Fibroblast of skin of left biceps (primary cell): ENCODE measurements at places on chromosomes 16 and 17.

DNA sequence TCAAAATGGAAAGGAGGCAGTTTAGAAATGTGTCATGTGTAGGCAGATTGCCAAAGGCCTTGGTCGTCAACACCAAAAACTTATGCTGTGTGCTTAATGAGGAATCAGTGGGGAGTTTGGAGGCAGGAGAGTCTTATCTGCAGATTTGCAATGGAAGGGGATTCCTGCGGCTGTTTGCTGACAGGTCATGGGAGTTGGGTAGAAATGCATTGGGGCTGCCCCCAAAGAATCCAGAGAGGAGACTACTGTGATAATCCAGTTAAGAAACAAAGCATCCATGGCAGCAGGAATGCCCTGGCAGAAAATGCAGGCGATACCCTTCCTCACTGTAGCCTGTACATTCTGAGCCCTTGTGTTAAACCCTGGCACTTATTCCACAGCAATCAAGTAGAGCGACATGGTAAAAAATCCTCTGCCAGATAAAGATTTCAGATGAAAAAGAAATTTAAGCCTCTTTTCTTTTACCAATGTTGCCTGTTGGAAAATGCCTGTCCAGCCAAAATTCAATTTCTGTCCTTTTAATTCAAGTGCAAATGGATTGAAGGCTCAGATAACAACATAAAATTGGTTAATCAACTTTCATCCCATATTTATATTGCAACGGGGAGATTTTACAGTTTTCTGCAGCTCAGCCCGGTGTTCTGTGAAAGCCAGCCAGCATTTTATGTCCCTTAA, 491.0 kb upstream of the CDH5 start:
- no peak for DNase-seq

- DNase-seq = no peak
These were observed 10.5 kb upstream of the MYO18A start for GRCh38 chr17:29190592-29191207.

DNA sequence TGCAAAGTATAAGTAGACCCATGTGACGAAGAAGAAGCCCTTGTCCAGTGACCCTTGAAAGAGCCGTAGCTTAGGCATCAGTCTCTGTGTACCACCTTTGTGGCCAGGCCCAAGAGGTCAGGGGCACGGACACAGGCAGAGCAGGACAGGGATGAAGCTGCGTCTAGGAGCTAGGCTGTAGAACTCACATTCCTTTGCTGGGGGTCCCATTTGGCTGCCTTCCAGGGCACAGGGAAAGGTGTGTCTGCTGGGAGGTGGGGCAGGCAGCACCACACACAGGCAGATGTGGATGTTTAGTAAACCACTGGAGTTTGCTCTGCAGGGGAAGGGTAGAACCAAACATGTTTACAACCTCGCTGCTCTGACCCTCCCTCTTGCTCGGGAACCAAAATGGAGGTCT, 33.7 kb downstream of the HNF1B start:
- no peak for DNase-seq

GRCh38 chr17:20955427-20956323, 87.1 kb downstream of the USP22 start:
- no peak for DNase-seq

DNA sequence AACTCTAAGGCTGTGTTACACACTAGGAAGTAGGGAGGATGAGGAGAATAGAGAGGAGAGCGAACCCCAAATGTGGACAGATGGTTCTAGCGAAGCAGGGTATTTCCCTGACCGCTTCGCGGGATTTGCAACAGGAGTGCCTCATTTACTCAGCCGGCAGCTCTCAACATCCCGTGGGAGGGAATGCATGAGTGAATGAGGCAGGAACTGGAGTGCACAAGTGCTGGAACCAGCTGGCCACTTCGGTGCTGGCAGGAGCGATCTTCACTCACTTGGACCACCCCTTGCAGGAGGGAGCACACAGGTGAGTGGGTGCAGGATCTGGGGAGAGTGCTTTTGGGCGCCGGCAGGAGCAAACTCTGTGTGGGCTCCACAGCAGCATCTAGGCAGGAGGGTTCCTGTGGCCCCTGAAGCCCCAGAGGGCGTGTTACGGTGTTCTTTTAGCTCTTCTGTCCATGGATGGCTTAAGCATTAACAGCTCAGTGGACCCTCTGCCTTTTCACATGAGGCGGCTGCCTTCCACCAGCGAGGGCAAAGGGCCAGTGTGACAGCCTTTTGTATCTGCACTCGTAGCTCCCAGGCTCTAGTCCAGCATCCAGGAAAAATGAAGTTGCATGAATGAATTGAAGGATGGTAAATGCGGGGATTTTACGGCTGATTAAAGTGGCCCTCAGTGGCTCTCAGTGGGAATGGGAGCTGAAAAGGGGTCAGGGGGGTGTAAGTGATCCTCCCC, 17.4 kb upstream of the ZNHIT3 start:
- DNase-seq = no peak

DNA sequence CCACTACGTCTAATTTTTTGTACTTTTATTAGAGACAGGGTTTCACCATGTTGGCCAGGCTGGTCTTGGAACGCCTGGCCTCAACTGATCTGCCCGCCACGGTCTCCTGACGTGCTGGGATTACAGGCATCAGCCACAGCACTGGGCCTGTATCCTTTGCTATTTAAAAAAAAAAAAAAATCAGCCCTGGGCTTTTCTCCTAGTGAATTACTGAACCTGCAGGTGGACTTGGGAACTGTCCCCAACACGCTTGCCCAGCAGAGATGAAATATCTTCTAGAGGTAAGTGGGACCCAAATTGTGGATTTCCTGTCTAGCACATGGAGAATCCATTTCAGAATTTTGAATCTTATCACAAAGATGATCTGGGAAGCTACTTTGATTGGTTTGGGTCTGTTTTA, 14.8 kb downstream of the CNOT1 start:
- DNase-seq = no peak

- DNase-seq = no peak
These were observed 5.1 kb downstream of the SNN start for GRCh38 chr16:11673091-11674000.

GRCh38 chr16:66007717-66008116, 358.8 kb upstream of the CDH5 start:
- DNase-seq = peak; percentile 96
